ENCODE measurements at places on chromosomes 6 and 20.

DNA sequence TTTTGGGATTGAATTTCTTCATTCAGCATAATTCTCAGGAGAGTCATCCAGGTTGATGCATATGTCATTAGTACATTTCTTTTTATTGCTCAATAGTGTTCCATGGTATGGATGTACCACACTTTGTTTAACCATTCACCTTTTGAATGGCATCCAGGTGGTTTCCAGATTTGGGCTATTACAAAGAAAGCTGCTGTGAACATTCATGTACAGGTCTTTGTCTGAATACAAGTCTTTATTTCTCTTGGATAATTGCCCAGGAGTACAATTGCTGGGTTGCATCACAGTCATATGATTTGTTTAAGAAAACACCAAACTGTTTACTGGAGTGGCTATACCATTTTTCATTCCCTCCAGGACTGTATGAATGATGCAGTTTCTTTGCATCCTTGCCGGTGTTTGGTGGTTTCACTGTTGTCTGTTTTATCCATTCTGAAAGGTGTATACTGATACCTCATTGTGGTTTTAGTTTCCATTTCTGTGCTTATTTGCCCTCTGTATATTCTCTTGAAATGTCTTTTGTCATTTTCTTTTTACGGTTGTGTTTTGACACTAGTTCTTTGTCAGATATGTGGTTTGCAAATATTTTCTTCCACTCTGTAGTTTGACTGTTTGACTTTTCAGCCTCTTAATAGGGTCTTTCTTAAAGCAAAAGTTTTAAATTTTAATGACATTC lies 8.8 kb downstream of the CDKAL1 start:
- DNase-seq, result no peak

- no peak for DNase-seq
These were observed 14.8 kb upstream of the SYNE1 start for GRCh38 chr6:152651986-152652385.

DNA sequence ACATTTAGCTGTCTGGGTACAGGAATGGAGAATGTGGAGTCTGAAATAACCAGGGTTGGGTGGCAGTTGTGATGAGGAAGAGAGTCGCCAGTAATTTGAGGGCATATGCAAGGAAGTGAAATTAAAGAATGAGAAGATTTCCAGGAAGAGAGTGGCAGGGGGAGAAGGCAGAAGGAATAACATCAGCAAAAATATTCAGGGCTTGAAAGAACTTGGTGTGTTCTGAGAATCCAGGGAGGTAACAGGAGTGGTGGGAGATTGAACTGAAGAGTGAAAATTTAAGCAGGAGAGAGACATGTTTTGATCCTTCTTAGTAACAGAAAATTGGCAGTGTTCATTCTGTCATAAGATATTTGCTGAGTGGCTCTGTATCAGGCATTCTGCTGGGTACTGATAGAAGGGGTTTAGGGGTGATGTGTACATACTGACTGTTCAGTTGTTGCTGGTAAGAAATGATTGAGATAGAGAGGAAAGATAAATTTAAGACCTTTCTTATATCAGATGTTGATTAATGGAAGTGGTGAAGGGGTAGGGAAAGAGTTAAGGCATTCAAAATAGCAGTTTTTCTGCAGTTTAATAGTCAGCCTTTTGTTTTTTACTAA lies 54.7 kb downstream of the PHF20 start:
- no peak for DNase-seq

DNA sequence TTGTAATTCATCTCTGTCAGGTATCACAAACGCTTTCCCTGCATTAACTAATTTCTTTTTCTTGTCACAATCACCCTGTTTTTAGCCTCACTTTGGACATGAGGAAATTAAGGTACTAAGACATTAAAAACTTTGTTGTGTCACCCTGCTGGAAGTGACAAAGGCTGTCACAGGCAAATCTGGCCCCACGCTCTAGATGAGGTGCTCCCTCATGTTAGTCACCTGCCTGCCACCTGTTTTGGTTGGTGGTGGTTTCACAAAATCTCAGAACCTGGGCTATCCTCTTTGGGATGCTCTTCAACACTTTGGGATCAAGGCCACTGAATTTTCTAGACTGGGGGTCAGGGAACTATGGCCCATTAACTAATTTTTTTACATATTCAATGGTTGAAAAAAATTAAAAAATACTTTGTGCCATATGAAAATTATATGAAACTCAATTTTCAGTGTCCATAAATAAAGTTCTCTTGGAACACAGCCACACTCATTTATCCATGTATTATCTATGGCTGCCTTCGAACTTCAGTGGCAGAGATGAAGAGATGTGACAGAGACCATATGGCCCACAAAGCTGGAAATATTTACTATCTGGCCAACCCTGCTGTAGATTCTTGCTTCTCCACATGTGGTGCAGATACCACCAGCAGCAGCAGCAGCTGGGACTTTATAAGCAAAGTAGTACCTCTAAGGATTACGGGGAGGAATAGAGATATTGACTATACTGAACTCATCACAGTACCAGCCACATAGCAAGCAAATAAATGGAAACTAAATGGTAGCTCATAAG lies 16.1 kb upstream of the TNFAIP3 start:
- DNase-seq, result no peak

GRCh38 chr20:34271956-34272355 lies 30.7 kb downstream of the ASIP start:
- no peak for DNase-seq

DNA sequence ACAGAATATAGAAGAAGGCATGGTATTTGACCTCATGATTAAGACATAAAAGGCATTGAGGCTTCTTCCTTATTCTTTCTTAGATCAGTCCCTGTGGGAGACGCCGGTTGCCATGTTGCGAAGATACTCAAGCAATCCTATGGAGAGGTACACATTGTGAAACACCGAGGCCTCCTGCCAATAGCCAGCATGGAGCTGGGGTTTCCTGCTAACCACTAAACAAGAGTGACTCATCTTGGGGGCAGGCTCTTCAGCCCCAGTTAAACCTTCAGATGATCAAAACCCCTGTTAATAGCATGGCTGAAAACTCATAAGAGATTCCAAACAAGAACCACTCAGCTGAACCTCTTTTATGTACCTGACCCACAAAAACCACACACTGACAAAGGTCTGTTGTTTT lies 478.8 kb downstream of the CD83 start:
- no peak for DNase-seq

GRCh38 chr6:141753180-141753579 lies 379.5 kb upstream of the GJE1 start:
- DNase-seq, result no peak

GRCh38 chr20:58988565-58988882 lies 7.5 kb downstream of the NELFCD start:
- DNase-seq, result no peak

GRCh38 chr6:133631421-133631820 lies 257.5 kb upstream of the TCF21 start:
- DNase-seq, result no peak

GRCh38 chr6:159982731-159983506 lies 14.0 kb downstream of the IGF2R start:
- no peak for DNase-seq

GRCh38 chr6:34527751-34528670 lies 28.1 kb downstream of the SPDEF start:
- DNase-seq, result no peak

DNA sequence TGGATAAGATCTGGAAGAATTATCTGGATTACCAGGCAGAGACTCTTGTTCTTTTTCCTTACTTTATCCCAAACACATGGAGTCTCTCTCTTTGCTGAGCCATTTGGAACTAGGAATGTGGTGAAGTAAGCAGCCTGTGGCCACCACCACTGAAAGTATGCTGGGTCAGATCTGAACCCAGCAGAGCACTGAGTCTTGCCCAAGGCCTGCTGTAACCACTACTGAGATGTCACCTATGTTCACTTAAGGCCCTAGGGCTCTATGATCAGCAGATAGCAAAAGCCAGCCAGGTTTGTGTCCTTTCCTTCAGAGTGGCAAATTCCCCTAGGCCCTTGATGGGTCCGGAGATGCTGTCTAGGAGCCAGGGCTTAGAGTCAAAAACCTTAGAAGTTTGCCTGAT lies 103.3 kb upstream of the PLN start:
- DNase-seq, result no peak

DNA sequence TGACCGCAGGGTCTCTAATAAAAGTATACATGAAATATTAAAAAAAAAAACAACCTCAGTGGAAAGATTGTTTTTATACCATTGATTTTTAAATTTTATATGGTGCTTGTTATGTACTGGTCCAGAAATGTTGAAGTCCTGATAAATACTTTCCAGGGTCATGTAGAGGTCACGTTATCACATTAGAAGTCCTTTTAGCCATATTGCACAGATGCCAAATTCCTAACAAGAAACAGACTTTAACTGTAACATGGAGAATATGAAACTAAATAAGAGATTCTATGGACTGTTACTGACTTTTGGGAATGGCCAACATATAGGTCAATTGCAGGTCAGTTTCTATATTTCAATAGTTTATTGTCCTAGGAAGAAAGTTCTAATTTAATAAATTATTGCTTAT lies 89.0 kb downstream of the ADGRB3 start:
- no peak for DNase-seq
